ENCODE measurements at places on chromosomes 12 and 14.

DNA sequence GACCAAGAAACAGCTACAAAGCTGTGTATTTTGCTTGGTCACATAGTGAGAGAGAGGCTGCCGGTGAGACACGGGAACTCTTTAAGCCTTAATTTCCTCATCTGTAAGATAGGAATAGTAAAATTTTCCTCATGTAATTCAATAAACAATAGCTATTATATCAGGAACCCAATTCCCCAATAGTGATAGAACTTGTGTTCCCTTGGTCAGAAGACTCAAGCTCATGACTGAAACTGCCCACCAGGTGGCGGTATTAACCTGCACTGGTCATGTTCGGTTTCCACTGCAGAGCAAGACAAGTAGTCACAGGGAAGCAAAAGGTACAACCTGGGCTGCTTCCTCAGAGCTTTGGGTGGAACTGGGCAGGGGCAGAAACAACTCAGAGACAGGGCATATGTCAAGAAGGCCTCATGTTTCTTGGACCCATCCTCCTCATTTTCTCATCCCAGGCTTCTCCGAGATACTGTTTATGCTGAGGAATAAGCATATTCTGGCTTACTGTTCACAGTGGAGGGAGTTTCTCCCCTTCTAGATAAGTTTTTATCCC is 4.2 kb upstream of the AJUBA start:
- peak; percentile 69 for DNase-seq

DNA sequence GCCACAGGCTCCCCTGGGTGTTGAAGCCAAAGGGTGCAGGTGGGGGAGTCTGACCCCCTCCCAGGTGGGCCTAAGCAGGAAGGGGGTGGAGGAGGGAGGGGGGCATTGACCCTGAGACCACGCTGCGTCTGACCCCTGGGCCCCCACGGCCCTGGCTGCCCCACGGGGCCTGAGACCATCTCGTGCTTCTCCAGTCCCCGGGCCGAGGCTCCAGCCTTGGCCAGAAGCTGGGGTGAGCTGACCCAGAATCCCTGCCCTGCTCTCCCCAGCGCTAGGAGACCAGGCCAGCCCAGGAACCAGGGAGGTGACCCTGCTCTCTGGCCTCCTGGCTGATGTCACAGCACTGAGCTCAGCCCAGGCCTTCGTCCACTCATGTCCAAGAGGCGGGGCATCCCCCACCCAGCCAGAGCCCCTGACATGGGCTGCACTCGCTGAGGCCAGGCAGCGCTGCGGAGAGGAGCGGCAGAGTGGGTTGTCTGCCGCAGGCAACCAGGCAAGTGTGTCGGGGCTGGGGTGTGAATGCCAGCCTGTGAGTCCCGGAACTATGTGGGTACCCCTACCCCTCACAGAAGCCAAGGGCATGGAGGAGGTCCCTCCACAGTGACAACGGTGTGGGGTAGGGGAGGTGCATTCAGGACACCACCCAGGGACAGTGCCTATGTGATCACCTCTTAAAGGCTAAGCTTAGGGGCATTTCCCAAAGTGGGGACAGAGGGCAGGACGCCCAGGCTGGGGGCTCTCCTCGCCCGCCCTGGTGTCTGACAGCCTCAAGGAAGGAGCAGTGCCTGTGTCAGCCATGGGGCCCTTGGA is 6.3 kb downstream of the TRMT61A start:
- no peak for DNase-seq

DNA sequence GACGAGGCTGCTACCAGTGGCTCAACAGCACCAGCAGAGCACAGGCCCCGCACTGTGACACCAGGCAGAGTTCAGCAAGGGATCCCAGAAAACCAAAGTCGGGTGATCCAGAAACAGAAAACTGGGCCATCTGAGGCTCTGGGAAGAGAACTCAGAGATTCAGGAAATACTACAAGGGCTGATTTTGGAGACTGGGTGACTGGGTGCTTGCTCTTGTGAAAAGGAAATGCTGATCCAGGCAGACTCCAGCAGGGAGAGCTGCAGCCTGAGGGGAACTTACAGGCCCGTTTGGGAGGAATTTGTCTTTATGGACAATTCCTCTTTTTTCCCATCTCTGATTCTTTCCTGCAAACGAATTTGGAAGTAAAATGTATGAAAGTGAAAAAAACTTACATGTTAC is 28.2 kb downstream of the FOXN3 start:
- DNase-seq = no peak

GRCh38 chr12:15691388-15691787 is 97.8 kb downstream of the EPS8 start:
- DNase-seq = no peak

GRCh38 chr12:5375547-5376295 is 56.2 kb upstream of the NTF3 start:
- no peak for DNase-seq

DNA sequence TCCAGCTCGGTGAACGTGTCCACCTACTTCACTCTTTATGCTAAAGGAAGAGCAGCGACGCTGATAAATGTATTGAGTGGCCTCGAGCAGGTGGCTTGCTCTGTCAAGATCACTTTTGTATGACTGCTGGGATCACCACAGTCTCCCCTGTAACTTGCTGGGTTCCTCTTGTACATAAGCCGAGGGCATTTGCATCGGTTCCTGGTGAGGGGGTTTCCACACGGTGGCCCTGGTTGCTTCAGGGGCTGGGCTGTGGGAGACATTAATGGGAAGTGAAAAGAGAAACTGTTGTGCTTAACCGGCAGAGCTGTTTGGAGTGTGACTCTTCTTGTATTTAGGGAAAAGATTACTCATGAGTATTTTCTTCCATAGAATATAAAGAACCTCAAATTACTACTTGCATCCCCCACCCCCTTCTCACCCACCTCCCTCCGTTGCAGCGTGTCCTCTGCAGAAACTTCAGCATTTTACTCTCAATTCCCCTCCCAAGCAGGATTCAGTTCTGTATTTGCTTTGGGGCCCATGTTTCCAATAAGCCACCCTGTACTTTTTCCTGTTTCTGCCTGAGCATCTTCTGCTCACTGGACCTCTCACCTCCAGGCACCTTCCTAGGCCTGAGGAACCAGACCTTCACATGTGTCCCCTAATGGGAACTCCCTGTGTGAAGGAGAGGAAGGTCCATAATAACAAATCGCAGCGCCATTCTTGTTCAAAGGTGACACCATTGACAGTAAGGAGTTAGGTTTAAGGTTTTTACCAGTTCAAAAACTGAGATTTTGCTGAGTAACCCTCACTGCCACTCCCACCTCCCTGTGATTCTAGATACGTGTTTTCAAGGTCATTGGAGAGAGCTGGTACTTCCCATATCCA is 187.0 kb downstream of the ETV6 start:
- no peak for DNase-seq

DNA sequence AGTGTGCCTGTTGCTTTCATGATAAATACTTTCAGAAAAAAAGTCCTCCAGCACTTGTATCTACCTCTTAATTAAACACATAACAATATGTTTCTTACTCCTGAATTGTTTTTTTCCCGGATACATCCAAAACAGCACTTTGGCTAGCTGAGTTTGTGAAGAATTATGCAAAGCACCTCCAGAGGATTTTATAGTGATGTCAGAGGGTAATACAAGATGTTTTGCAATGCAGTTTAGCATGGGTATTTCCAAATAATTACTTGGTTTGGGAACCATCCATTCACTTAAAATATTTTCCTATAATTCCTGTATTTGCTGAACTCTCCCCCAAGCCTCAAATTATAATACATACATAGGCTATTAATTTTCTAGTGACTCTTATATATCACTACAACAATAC is 37.7 kb upstream of the DBX2 start:
- DNase-seq = no peak

GRCh38 chr12:130859161-130859560 is 12.7 kb upstream of the RAN start:
- no peak for DNase-seq

DNA sequence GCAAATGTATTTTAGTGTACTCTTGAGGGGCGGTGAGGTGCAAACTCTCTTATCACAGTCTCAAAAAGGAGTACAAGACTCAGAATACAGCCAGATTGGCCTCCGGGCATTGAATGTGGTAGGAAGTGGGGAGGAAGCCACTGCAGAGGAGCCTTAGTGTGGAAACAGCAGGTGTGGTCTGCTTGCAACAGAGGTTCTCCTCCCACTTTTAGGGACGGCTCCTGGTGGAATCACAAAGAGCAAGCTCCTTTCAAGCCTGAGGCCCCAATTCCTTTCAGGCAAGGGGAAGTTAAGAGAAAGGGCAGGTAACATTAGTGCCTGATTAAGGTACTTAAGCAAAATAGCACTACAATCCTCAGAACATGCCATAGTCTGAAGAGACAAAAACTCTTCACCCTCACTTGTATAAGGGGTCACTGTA is 23.7 kb upstream of the SLC2A3 start:
- DNase-seq = no peak

- DNase-seq = no peak
These were observed 1865.6 kb upstream of the FLRT2 start for GRCh38 chr14:83664389-83664788.

- no peak for DNase-seq
These were observed 75.1 kb downstream of the PELI2 start for GRCh38 chr14:56193347-56193746.

- DNase-seq = no peak
These were observed 8.6 kb upstream of the EPS8 start for GRCh38 chr12:15797818-15798217.

GRCh38 chr14:31864937-31865855 is 211.9 kb upstream of the ARHGAP5 start:
- no peak for DNase-seq

DNA sequence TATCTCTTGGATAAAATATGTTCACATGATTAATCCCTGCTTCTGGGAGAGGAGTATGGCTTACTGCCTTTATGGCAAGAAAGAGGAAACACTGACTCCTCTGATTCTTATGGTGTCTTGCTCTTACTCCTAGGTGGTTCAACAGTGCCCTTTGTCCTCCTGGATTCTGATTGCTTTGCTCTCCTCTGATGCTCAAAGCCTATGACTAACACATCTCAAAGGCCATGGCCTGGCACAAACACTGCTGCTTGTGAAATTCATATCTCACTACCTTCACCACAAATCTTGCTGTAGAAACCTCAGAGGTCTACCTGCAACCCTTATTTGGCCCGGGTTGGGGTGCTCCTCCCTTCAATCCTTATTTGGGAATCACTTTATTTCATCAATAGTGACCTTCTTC is 217.2 kb downstream of the C12orf50 start:
- no peak for DNase-seq

- no peak for DNase-seq
These were observed 9.6 kb downstream of the ITPR2 start for GRCh38 chr12:26823390-26823789.

GRCh38 chr12:3885277-3886094 is 12.3 kb upstream of the PARP11 start:
- peak; percentile 18 for DNase-seq

- no peak for DNase-seq
These were observed 131.2 kb upstream of the TBX3 start for GRCh38 chr12:114815026-114815795.

DNA sequence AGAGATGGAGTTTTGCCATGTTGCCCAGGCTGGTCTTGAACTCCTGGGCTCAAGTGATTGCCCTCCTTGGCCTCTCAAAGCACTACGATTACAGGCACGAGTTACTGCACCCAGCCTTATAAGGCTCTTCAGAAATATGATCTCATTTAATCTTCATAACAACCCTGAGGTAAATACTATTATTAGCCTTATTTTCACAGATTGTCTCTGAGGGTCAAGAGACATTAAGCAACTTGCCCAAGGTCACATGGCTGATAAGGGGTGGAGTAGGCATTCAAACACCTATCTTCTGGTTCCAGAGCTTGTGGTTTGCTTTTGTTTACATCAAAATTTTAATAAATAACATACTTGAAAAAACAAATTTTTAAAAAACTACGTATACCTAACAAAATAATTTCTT is 5.1 kb downstream of the PRKAG1 start:
- DNase-seq = no peak

GRCh38 chr12:49133014-49133413 is 1.8 kb upstream of the TUBA1B start:
- peak; percentile 20 for DNase-seq

DNA sequence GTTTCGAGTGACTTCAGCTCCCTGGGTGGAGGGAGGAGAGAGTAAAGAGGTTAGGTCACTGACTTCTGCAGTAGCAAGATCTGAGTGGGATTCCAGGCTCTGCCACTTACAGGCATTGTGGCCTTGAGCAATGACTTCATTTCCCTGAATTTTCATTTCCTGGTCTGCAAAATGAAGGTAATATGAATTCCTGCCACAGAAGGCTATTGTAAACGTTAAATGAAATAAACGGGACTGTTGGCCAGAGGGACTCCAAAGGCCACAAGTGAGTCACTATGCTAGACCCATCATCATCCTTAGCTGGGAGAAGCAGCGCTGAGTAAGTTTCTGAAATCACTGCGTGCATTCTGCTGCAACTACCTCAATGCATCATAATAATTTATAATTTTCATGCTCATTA is 807.8 kb downstream of the AACS start:
- DNase-seq = no peak

- DNase-seq = no peak
These were observed 197.4 kb upstream of the FRMD6 start for GRCh38 chr14:51454351-51454750.

GRCh38 chr12:127560041-127560478 is 706.9 kb upstream of the TMEM132C start:
- no peak for DNase-seq

DNA sequence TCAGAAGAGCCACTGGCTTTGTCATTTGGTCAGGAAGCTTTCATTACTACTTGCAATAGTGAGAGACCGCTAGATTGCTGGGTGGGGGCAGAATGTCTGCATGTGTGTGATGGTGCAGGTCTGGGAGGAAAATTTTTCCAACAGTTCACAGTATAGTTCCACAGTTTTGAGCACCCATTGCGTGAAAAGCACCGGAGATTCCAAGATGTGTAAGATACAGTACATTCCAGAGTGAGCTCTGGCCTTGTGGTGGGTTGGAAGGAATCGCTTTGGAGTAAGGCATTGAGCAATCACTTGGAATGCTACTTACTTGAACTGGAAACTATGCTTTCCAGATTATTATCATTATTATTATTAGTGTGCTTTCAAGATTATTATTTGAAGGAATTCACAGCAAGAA is 47.6 kb upstream of the FRMD6 start:
- no peak for DNase-seq

GRCh38 chr14:99549684-99550083 is 54.3 kb downstream of the CCDC85C start:
- DNase-seq = no peak

DNA sequence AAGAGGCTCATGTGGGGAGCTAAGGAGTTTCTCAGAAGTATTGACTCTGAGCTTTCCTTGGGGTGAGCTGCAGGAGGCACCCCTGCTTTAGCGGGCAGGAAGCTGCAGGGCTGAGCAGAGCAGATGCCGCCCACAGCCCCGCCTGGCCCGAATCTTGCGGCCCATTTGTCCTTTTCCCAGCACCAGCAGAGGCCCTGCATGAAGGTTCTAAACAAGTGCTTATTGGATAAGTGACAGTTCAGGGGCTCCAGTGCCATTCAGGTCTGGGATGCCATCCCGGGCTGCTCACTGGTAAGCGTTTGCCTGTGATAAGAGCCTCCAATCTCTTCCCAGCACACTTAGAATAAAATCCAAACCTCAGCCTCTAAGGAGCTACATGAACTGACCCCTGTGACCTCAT is 11.4 kb downstream of the RILPL1 start:
- no peak for DNase-seq

DNA sequence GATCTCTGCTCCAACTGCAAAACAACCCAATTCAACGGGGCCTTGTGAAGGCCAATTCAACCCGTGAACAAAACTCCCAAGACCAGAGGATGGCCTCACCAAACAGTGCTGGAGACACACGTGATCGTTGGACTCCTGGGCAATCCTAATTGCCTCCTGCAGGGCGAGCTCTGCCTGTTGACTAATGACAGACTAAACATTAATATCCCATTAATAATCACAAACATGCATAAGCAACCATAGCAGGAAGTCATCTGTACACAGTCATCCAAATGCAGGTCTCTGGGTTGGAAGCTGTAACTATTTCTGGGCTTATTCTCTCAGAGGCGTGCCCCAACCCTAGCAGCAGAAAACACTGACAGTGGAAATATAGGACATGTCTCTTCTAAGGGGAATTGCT is 21.0 kb downstream of the ANAPC5 start:
- no peak for DNase-seq
